ENCODE measurements at places on chromosomes 7 and 10.

GRCh38 chr7:11492307-11492706 is 339.7 kb downstream of the THSD7A start:
- DNase-seq, result no peak

GRCh38 chr7:148535217-148535616 is 55.3 kb upstream of the C7orf33 start:
- DNase-seq, result no peak

- no peak for DNase-seq
These were observed 35.4 kb downstream of the ACSL5 start for GRCh38 chr10:112409299-112409698.

- DNase-seq, result no peak
These were observed 79.9 kb upstream of the EN2 start for GRCh38 chr7:155377838-155378579.

DNA sequence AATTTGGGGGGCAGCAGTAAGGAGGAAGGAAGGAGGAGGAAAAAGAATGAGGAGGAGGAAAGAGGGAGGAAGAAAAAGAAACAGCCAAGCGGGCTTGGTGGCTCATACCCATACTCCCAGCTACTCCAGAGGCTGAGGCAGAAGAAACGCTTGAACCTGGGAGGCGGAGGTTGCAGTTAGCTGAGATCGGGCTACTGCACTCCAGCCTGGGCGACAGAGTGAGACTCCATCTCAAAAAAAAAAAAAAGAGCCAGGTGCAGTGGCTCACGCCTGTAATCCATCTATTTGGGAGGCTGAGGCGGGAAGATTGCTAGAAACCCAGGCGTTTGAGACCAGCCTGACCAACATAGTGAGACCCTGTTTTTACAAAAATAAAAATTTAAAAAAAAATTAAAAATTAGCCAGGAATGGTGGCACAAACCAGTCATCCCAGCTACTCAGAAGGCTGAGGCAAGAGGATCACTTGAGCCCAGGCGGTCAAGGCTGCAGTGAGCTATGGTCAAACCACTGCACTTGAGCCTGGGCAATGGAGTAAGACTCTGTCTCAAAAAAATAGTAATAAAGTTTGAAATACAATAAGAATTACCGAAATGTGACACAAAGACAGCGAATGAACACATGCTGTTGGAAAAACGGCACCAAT is 14.1 kb upstream of the CRCP start:
- DNase-seq, result no peak

- DNase-seq, result no peak
These were observed 89.9 kb upstream of the BTBD16 start for GRCh38 chr10:122181041-122181732.

DNA sequence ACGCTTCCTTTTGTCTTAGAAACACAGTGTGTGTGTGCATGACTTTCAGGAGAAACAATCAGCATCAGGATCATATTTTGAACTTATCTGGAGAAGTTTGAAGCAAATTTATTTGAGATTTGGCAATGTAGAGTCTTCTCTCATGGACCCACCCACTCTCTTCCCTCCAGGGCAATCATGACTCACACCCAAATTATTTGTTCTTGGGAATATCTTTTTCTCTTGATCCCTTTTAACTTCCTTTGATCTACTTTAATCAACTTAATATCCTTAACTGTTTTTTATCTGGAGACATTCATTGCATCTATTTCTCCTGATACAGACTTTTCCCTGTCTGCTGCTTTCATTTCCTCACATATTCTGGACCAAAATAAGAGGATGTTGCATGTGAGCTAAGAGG is 1174.3 kb downstream of the GATA3 start:
- peak; percentile 27 for DNase-seq

DNA sequence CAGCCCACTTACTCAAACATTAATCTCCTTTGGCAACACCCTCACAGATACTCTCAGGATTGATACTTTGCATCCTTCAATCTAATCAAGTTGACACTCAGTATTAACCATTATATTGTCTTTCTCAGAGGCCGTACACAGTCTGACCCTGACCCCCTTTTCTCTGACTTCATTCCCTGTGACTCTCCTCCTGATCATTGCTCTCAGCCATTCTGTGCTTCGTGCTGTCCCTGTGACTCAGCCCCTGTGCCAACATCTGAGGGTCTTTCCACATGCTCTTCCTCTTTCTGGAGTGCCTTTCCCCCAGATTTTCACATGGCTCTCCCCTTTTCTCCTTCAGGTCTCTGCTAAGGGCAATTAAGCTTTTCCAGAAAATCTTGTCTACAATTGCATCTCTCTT is 289.0 kb upstream of the PHYHIPL start:
- no peak for DNase-seq

- DNase-seq, result no peak
These were observed 316.1 kb upstream of the MTPN start for GRCh38 chr7:136293272-136293671.

GRCh38 chr10:17599089-17599488 is 18.1 kb downstream of the HACD1 start:
- no peak for DNase-seq

- DNase-seq, result no peak
These were observed at the start of gene VAX1 for GRCh38 chr10:117137911-117138642. TSS of gene VAX1 (minus strand) at chr10:117138270. CDS start at chr10:117138056, 214 bp downstream.

GRCh38 chr7:129617178-129617577 is 5.7 kb downstream of the NRF1 start:
- no peak for DNase-seq

DNA sequence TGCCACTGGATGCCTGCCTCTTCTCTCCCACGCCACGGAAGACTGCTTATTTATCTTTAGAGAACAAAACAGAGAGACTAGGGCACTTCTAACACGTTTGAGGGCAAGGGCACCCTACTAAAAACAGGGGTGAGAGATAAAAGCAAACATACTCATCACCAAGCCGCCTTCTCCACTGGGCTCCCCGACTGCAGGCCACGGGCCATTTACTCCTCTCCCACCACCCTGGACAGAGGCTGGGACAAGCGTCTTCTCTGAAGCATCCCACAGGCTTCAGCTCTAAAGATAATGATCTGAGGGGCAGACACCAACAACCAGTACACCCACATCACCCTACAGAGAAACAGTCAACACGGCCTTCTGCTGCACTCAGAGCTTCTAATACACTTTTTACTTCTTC is 78.7 kb downstream of the CYTH3 start:
- no peak for DNase-seq

GRCh38 chr10:133537546-133538545 is 10.7 kb downstream of the CYP2E1 start:
- no peak for DNase-seq

GRCh38 chr7:76272851-76273497 is 29.5 kb upstream of the HSPB1 start:
- no peak for DNase-seq

DNA sequence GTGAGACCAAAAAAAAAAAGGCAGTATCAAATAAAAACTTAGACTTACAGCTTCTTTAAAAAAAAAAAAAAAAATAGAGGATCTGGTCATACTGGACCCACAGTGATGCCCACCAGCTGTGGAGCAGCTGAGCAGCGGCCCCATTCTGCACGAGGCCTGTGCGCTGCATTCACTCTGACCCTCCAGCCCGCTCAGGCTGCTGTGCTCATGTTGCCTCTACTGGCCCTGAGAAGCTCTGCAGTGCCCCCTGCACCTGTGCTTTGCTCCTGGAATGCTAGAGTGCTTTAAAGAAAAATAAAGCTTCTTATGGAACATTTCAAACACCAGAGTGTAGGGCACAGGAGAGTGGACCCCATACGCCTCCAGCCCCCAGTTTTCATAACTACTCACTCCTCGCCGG is 33.2 kb downstream of the TMEM120A start:
- no peak for DNase-seq

- DNase-seq, result no peak
These were observed 414.0 kb downstream of the PHTF2 start for GRCh38 chr7:78212476-78213060.

- DNase-seq, result no peak
These were observed 97.4 kb downstream of the ELFN1 start for GRCh38 chr7:1767524-1767923.

DNA sequence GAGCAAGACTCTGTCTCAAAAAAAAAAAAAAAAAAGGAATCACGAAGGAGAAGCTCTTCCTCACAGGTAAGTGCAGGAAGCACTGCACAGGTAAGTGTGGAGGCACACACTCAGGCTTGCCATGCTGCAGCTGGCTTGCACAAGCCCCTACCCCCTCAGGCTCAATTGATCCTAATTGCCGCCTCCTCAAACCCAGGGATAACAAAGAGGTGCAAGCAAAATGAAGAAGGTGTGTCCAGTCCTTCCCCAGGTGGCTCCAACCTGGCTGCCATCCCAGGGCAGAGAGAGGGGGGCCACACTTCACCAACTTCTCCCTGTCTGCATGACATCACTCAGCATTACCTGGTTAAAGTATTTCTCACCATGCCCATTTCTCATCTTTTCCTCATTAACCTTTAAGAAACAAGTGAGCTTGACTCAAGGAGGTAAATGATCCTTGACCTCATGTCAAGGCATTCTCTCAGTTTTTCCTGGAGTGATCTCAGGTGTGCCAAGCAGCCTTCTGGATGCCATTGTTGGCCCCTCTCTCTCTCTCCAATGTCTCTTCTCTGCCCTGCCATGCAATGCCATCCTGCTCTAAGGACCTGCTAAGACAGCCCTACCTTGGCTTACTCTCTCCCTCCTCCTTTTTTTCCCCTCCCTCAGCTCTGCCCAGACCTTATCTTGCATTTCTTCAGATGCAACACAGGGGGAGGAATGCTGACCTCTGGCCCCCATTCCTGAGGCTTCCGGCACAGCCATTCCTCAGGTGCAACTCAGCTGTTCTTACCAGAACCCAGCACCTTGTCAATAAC is 13.0 kb upstream of the TRPV6 start:
- no peak for DNase-seq

GRCh38 chr10:96834120-96834519 is 2.0 kb downstream of the LCOR start:
- no peak for DNase-seq

DNA sequence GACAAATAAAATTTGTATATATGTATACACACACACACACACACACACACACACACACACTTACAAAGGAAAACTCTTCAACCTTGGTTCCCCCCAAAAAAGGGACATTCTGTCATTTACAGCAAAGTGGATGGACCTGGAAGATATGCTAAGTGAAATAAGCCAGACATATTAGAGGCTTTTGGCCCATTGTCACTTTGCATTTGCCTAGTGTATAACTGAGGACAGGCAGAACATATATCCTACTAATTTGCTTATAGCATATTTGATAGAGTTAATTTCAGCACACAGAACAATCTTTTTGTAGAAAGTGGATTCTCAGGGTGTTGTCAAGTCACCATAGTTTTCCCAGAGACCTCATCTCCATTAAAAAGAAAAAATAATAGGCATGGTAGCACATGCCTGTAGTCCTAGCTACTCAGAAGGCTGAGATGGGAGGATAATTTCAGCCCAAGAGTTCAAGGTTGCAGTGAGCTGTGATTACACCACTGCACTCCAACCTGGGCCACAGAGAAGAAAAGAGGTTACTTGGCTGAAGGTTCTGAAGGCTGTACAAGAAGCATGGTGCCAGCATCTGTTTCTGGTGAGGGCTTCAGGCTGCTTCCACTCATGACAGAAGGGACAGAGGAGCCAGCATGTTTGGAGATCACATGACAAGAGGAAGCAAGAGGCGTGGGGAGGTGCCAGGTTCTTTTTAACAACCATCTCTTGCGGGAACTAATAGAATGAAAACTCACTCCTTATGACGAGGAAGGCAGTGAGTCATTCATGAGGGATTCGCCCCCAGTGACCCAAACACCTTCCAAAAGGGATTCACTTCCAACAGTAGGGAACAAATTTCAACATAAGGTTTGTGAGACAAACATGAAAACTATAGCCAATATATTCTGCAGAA is 135.6 kb downstream of the TMEM168 start:
- no peak for DNase-seq

GRCh38 chr10:133557381-133557780 is 8.0 kb downstream of the SYCE1 start:
- no peak for DNase-seq

DNA sequence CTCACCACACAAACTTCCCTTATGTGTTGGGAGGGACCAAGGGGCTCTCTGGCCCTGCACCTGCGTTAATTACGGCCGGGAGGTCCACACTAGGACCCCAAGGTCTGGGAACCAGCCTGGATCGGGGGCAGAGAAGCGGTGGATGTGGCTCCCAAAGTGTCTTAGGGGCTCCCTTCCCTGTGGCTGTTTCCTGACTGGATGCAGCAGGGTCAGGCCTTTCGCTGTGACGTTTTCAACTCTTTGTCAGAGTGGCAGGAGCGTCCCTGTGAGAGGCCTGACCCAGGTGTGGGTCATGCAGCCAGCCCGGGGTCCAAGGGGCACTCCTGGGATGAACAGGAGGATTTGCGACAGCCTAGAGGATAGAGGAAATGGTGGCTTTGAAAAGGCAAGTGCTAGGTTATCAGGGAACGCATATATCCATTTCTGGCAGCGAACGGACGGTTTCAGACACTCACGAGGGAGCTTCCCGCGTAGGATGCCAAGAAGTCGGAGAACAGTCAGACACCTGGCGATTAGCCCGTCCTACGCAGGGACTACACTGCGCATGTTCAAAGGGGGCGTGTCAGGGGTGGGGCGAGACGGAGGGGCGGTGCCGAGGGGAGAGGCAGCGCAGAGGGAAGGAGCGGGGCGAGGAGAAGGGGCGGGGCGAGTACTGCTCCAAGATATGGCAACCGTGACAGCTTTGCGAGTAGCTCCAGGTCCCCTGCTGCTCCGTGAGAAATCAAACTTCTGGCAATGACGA is 46.2 kb upstream of the ZNF716 start:
- DNase-seq, result no peak

- no peak for DNase-seq
These were observed 106.7 kb upstream of the ITGB1 start for GRCh38 chr10:33064706-33065105.

DNA sequence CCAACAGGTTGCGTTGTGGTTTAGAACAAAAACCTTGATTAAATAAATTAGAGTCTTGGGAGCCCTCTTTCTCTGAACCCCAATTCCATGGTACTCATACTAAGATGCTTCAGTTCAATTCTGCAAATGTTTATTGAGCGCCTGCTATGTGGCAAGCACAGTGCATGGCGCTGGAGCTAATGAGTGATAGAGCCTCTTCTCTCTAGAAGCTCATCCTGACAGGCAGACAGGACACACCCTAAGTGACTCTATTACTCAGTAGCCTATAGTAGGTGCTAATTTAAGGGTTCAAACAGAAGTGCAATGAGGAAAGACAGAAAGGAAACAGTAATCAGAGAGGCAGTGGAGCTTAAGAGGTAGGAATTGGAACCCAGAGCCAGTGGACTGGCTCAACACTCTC is 124.4 kb upstream of the C7orf33 start:
- DNase-seq, result no peak

DNA sequence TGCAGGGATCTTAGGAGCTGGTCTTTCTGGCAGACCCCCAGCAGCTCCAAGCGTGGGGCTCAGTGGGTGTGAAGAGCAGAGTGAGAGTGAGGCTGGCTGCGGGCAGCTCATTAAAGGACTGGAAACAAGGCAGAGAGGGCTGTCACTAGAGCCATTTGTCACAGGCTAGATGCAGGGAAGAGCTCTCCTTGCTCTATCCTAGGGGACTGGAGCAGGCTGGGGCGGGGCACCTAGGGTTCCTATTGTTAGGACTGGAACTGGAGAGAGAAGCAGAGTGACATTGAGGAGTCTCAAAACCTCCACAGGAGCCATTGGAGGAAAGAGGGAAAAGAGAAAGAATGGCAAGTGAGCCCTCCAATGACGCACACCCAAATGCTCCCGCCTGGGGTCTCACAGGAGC is 772 bp upstream of the DDC start:
- no peak for DNase-seq
